ENCODE measurements at places on chromosomes 1 and 21.

GRCh38 chr1:59124166-59124565 is 172.7 kb upstream of the FGGY start:
- DNase-seq, result no peak

DNA sequence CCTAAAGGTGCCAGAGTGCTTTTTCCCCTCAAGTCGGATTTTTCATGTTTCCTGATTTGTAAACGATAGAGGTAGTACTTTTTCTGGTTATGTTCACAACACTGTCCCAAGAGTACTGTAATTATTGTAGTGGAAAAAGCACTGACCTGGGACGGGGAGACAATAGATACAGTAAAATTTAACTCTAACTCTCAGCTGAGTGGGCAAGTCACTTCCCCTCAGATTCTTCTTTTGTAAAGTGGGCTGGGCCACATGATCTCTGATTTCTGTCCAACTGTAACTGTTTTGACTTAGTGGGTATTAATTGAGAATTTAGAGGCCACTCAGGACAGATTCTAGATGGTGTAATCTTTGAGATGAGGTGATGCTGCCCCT is 19.1 kb downstream of the MARCKSL1 start:
- DNase-seq, result no peak

DNA sequence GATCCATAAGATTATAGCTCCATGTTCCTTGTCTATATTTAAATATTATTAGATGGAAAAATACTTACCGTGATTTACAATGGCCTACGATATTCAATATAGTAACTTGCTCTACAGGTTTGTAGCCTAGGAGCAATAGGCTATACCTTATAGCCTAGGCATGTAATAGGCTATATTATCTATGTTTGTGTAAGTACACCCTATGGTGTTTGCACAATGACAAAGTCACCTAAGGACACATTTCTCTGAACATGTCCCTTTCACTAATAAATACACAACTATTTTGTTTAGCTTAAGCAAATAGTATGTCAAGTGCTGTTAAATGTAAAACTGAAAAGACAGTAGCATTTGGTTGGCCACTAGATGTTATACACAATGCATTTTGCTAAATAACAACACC is 248.9 kb upstream of the ADGRL4 start:
- DNase-seq, result no peak

DNA sequence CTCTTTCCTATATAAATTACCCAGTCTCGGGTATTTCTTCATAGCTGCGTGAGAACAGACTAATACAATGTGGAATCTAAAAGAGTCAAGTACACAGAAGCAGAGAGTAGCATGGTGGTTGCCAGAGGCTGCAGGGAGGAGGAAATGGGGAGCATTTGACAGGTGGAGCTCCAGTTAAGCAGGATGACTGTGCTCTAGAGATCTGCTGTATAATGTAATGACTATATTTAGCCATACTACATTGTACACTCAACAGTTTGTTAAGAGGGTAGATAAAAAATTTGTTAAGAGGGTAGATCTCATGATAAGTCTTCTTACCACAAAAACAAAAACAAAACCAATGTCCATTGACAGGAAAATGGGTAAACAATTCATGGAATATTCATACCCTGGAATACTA is 82.1 kb downstream of the MT1HL1 start:
- DNase-seq, result no peak

- no peak for DNase-seq
These were observed 17.1 kb downstream of the CAPZA1 start for GRCh38 chr1:112636597-112637253.

DNA sequence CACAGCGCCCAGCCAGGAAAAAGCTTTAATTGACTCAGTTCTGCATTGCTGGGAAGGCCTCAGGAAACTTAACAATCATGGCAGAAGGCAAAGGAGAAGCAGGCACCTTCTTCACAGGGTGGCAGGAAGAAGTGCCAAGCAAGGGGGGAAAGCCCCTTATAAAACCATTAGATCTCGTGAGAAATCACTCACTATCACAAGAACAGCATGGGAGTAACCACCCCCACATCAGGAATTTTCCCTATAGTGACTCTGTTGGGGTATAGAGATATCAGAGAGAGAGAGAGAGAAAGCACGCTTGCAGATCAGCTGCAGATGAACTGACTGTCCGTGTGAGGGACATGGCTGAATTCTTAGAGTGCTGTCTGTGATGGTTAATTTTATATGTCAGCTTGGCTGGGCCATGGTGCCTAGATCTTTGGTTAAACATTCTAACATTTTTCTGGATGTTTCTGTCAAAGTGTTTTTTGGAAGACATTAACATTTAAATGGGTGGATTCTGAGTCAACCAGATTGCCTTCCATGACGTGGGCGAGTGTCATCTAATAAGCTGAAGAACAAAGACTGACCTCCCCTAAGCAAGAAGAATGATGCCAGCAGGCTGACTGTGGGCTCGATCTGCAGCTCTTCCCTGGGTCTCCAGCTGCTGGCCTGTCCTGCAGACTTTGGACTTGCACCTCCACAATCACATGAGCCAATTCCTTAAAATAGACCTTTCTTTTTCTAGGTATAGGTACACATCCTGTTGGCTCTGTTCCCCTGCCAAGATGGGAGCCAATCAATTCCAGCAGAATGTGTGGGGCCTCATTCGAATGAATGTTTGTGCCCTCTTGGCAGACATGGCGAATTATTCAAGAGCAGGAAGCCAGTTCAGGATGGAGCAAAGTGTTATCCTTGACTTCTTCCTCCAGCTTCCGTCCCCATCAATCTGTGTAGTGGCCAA is 21.4 kb upstream of the CPT2 start:
- DNase-seq, result no peak

- no peak for DNase-seq
These were observed 364.6 kb downstream of the DISC1 start for GRCh38 chr1:231991231-231991630.
